Activated naive CD4-positive, alpha-beta T cell (primary cell): ENCODE measurements at places on chromosomes 6 and 20.

DNA sequence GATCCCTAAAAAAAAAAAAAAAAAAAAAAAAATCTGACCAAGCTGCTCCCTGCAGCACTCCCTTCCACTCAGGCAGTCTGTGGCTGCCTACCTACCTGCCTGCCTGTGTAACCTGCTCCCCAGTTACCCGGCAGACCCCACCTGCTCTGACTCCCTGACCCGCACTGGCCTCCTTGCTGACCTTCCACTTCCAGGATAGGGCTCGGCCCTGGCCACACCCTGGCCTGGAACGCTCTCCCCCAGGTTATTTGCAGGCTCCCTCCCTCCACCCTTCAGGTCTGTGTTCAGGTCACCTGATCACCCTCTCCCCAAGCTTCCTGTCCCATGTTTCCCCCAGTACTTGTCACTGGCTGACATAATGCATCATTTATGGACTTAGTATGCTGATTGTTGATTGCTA lies 134.3 kb downstream of the SLC23A2 start:
- no peak for DNase-seq

DNA sequence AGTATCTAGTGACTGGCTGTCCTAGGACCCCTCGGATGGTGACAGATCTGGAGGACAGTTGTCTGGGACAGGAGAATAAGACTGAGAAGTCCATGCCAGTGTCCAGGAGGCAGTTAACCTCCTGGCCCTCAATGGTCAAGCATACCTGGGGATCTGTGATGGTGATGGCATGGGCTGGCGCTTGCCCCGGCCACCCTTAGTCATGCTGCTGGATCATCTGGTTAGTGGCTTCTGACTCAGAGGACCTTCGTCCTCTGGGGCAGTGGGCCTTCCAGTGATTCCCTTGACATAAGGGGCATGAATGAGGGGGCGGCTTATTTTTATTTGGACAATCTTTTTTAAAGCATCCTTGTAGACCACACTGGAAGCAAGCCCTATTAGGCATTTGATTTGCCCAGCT lies 24.0 kb upstream of the SF3B5 start:
- DNase-seq, result no peak

DNA sequence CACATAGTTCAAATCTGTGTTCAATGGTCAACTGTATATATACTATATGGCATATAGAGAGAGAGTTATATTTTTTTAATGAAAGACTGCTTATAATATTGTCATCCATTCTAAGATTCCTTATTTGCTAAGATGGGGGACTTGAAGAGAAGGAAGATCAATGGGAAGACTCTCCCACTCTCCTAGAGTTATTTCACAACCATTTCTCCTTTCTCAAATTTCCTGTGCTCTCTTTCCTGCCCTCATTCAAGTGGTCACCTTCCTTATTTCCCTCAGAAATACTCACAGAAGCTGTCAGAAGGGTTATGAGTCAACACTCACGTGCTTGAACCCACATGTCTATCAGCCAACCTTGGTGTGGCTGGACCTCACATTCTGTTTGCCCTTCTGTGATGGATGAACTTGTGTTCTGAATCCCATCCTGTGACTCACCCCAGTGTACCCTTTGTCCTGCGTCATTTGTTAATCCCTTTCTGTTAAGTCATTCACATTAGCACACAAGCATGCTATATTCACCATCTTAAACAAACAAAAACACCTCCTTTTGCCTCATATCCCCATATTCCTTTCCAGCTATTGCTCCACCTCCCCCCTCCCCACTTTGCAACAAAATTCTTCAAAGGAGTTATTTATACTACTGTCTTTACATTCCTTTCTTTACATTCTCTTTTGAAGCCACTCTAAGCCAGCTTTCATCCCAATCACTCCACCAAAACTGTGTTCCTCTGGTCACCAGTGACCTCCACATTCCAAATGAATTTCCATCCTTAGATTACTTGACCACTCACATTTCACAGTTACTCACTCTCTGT lies 279.3 kb upstream of the TCF21 start:
- DNase-seq, result no peak

GRCh38 chr20:62066339-62066982 lies 780 bp upstream of the TAF4 start:
- no peak for DNase-seq

GRCh38 chr20:13220194-13220903 lies 725 bp upstream of the ISM1 start:
- peak; percentile 21 for DNase-seq

GRCh38 chr6:166862287-166862977 lies 93.9 kb downstream of the RNASET2 start:
- DNase-seq, result no peak

DNA sequence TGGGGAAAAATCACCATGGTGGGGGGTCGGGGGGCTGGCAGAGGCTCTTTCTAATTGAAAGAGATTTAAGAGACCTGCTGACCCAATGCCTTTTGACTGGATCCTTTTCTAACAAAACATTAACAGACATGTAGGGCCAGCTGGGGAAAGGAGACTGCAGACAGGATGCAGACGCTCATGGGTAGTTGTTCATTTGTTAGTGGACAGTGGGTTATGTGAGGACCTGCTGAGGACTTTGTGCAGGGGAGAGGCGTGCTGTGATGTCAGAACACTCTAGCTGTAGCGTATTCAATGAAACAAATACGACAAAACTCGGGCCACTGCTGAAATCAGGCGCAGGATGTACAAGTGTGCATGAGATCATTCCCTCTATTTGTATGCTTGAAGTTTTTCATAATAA lies 1.2 kb downstream of the IP6K3 start:
- DNase-seq, result no peak

DNA sequence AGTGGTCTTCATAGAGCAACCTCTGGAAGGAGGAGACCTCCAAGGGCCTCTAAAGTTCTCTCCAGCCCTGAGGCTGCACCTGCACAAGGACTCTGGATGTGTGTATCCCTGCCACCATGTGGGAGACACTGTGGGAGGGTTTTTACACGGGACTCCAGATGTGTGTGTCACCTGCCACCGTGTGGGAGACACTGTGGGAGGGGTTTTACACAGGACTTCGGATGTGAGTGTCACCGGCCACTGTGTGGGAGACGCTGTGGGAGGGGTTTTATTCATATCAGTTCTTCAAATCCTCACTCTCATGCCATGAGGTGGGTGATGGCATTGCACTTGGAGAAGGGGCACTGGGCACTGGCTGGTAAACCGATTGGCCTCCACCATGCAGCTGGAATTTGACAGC lies 90.2 kb upstream of the SSTR4 start:
- no peak for DNase-seq
